ENCODE measurements at places on chromosomes 3 and 15.

GRCh38 chr3:122555275-122556071 lies 8.6 kb downstream of the PARP9 start:
- DNase-seq, result no peak

DNA sequence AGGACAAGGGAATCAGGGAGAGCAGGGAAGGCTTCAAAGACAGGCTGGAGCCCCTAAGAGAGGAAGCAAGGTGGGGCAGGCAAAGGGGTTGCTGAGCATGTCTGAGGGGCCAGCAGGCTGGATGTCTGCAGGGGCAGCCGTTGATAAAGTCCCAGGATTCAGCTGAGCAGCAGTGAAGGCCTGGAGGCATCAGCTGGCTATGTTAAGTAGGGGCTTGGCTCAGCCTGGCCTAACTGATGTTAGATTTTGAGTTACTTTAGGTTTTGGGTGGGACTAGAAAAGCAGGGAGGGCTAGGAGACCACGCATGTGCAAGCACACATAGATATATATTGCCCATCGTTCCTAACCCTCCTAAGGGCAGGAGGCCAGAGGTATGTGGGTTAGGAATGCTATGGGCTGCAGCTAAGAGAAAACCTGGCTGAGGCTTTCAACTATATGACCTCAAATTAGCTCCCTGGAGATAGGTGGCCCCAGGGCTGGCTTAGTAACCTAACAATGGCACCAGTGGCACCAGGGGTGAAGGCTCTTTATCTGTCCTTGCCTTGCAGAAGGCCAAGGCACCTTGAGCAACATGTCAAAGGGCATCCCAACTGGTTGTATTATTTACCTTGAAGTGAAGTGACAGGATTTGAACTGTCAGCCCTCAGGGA lies 331.5 kb upstream of the CTDSPL start:
- DNase-seq, result no peak

DNA sequence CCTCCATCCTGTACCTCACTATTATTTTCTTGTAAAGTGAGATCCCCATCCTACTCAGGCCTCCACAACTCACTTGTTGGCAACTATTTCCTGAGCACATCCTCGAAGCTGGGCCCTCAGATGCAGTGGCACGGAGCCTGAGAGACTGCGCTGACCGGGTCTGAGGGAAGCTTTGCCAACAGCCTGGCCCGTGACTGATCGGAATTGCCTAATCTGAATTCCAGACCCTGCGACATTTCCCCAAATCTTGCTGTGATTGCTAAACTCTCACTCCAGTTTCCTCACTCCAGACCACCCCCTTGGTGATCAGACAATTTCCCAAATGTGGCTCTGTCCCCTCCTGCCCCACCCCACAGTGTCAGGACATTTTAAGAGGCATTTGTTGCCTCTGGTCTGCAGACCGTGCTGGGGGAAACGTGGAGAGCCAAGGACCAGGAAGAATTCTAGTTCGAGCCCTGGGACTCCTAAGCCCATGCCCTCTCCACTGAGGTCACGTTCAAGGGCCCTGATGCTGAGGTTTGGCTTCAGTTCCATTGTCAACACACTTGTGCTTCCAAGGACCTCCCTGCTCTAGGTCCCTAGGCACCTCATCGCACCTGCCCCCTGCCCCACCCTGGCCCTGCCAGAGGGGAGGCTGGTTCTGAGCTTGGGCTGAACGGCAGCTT lies 22.8 kb downstream of the KLHL25 start:
- DNase-seq, result no peak

DNA sequence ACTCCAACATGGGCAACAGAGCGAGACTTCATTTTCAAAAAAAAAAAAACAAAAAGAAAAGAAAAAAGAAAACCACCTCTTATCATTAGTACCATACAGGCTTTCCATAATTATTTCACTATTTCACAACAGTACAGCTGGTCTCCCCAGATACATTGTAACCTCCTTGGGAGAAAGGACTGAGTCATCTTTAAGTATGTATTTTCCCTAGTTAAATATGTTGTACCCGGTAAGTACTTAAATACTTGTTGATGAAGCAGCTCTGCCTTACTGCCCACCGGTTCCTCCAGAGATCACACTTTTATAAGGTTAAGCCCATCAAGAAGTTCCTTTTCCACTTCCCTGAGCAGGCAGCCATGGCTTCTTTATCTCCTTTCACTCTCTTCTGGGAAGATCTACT lies 789.5 kb upstream of the CFAP20DC start:
- no peak for DNase-seq

DNA sequence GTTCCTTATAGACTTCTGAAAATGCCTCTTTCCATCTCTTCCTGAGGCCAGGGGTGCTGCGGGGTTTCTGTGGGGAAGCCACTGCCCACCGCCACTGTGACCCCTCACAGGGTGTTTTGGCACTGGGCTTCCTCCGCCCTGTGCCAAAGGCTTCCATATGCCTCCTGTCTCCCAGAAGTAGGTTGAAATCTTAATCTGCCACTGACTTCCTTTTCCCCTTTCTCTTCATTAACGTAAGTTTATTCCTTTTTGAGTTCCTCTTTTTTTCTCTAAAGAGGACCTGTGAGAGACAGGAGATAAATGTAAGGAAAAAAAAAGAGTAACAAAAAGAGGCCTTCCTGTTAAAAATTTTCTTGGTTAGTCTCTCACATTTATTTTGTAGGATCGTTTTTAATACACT lies 220.5 kb downstream of the CTNNB1 start:
- DNase-seq, result no peak

DNA sequence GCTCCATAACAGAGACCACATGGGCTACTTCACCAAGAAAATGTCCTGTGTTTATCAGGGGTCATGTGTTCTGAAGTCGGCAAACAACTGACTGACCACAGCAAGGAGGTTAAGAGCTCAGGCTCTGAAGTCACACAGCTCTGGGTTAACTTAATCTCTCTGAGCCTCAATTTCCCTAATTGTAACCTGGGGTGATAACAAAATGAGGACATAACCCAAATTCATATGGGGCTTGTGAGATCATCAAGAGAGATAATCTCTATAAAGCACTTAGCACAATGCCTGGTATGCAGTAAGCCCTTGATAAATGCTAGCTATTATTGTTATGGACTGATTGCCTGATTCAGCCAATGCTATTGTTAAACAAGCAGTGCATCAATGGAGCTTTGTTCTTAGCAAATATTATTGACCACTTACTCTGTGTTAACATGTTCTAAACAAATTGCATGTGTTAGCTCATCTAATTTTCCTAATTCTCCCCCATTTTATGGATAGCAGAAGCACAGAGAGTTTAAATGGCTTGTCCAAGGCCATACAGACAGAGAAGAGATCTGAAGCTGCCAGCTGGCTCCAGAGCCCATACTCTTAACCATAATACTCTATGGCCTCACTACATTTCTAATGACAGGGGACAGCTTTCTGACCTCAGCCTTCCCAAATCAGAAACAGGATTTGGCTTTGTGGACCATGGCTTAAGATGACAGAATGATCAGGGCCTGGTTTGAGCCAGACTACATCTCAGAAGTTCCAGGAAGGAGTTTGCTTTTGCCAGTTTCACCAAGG lies 78.3 kb downstream of the SHQ1 start:
- DNase-seq, result no peak

- no peak for DNase-seq
Measured at GRCh38 chr3:60364475-60364874, 886.8 kb downstream of the FHIT start.

DNA sequence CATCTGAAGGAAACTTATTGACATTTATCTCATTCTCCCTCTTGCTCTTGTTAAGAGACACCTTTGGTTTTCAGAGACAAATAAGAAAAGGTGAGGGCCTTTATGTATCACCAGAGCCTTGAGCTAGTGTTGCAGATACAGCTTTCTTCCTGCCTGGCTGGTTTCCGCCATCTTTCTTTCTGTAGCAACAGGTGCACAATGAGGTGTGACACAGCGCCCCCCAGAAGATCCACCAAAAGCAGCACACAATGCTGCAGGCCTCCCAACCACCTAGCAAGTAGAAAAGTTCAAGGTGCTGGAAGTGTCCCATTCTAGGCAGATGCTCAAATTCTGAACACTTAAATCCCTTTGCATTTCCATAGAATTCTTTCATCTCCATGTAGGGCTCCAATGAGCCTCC lies 106.6 kb downstream of the FOXP1 start:
- DNase-seq, result no peak
